ENCODE measurements at places on chromosomes 7 and 10.

GRCh38 chr7:131288450-131288849 lies 39.2 kb upstream of the MKLN1 start:
- DNase-seq: no peak

GRCh38 chr7:85232068-85232467 lies 45.2 kb upstream of the SEMA3D start:
- no peak for DNase-seq

DNA sequence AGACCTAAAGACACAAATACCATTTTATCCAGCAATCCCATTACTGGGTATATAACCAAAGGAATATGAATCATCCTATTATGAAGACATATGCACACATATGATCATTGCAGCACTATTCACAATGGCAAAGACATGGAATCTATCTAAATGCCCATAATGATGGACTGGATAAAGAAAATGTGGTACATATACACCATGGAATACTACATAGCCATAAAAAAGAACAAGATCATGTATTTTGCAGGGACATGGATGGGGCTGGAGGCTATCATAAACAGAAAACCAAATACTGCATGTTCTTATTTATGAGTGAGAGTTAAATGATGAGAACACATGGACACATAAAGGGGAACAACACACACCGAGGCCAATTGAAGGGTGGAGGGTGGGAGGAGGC lies 3.8 kb downstream of the MACC1 start:
- DNase-seq: no peak

- DNase-seq: no peak
Measured at GRCh38 chr7:158282461-158283001, 305.1 kb downstream of the PTPRN2 start.

GRCh38 chr7:130292682-130293257 lies at the start of gene CPA4:
CPA4 (plus strand) TSS chr7:130293161; CDS start chr7:130293181, 20 bp downstream.
- DNase-seq: no peak

GRCh38 chr10:112799726-112800510 lies 150.1 kb upstream of the TCF7L2 start:
- no peak for DNase-seq

- DNase-seq: no peak
Measured at GRCh38 chr7:41656366-41656765, 46.5 kb downstream of the INHBA start.

DNA sequence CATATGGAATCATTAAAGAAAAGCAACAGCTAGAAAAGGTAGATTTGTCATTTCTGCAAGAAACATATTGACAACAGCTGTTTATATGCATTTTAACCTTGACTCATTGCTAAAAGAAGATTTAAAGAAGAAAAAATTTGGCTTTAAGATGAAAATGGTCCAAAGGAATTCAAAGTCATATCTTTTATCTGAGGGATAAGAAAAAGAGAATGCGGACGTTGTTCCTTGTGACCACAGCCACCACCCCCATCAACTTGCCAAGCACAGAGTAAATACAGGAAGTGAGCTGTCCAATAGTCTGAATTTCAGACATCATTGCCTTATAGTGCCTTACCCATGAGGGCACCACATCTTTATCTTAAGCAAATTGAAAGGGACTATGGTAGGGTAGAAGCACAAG lies 7.3 kb upstream of the CRPPA start:
- DNase-seq: no peak

- DNase-seq: no peak
Measured at GRCh38 chr10:38047666-38048065, 37.2 kb downstream of the ZNF33A start.

DNA sequence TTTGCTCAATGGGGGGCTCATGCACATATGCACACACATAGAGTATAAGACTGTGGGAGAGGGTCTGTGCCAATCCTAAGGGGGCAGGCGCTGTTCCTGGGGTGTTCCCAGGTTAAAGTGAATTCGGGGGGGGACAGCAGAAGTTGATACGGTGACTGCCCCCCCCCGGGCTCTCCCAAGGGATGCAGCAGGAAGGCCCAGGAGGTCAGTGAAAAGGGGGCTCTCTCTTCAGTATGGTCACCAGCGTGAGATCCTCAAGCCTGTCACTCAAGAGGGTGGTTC lies 32.4 kb downstream of the SPDYE6 start:
- DNase-seq: no peak

DNA sequence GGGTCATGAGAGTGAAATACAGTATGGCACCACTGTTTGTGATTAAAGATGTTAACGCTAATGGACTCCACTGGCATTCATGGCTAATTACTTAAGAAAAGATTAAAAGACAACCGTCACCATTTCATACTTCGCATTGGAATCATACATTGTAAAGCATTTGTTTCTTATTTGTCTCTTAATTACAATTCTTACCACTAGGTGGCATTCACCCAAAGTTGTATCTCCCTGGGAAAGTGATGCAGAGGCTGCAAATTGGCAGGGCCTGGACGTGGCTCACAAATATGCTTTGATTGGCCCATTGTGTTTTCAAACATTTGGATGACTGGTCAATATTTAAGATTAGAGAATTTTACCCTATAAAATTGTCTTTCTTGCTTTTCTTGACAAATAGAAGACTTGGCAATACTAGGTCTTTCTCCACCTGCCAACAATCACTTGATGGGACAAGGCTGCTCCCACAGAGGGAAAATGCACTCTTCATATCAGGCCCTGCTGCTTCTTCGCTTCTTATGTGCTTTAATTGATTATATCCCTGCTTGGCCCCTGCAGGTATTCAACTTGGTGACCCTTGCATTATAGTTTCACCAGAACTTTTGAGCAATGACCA lies 72.1 kb upstream of the STARD3NL start:
- no peak for DNase-seq

DNA sequence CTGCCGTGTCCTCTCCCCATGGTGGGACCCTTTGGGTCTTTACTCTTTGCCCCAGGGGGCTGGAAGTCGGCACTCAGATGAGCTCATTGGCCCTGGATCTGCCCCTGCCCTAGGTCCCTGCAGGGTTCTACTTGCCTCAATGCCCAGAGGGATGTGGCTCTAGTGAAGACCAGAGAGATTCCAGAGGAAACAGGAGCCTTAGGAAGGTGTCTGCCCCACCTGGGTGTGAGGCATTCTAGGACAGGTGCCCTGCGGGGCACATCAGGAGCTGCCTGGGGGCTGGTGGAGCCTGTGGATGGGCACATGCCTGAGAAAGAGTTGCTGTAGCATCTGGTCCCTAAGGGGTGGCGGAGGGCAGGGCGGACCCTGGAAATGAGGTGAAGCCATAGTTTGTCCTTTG lies 128.6 kb downstream of the ADCY1 start:
- DNase-seq: no peak

- no peak for DNase-seq
Measured at GRCh38 chr7:221978-222715, 29.8 kb downstream of the FAM20C start.

DNA sequence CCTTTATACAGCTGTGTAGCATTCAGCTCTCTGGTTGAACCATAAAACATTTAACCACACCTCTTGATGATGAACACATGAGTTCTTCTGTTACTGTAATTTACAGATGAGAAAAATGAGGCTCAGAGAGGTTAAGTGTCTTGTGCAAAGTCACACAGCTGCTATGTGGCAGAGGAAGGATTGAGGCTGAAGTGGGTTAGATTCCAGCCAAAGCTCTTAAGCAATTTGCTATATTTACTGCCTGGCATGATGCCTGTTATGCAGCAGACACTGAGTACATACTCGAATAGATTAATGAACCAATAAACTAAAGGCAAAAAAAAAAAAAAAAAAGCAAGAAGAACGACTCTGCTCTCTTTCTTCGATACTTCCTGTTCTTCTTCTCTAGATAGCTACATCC lies 35.7 kb downstream of the GFRA1 start:
- DNase-seq: no peak

- no peak for DNase-seq
Measured at GRCh38 chr7:105578496-105578895, 2.8 kb downstream of the EFCAB10 start.

GRCh38 chr10:123878666-123879303 lies 12.8 kb downstream of the CPXM2 start:
- no peak for DNase-seq

GRCh38 chr10:69957886-69958555 lies 94.6 kb upstream of the MACROH2A2 start:
- DNase-seq: no peak

DNA sequence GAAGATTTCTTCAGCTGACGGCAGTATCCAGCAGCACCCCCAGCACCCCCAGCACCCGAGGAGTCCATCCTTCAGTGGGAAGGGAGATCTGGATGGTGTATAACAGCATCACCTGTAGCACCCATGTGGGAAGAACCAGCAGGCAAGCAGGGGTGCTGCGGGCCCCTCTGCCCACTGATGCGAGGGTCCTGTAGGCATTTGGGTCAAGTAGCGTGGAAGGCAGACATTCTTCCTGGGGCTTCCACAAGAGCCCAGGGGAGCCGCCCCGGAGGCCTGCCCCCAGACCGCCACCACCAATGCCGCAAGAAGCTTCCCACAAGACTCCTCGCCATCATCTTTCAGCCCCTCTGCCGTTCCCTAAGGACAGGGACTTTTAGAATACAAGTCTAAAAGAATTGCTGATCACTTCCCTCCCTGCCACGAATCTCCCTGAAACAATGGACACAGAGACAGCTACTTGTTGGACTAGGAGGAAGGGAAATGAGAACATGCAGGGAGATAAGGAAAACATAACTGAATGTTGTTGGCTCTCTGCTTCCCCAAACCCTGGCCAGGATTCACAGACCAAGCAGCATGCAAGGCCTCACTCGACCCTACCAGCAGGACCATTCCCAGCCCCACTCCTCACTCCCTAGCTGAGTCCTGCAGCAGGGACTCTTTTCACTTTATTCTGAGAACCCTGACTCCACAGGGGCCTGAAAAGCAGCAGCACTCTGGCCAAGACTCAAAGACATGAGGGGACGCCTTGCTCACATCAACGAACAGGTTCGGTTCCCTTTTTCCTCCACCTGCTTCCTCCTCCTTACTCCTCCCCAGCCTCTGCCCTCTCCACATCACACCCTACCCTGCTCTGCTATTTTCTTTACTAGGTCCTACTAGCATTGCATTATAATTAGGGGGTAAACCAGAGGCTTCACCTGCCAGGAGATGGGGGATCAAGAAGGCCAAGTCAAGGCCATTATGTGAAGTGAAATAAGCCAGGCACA lies 164.5 kb downstream of the HERPUD2 start:
- no peak for DNase-seq

DNA sequence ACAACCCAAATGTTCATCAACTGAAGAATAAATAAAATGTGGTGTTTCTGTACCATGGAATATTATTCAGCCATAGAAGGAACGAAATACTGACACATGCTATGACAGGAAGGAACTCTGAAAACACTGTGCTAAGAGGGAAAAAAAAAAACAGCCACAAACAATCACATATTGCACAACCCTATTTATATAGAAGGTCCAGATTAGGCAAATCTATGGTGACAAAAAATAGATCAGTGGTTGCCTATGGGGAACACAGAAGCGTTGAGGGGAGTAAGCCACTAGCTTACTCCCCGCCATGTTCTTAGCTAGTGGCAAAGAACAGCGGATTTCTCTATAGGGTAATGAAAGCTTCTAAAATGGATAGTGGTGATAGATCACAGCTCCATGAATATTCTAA lies 198.4 kb downstream of the TPST1 start:
- no peak for DNase-seq

DNA sequence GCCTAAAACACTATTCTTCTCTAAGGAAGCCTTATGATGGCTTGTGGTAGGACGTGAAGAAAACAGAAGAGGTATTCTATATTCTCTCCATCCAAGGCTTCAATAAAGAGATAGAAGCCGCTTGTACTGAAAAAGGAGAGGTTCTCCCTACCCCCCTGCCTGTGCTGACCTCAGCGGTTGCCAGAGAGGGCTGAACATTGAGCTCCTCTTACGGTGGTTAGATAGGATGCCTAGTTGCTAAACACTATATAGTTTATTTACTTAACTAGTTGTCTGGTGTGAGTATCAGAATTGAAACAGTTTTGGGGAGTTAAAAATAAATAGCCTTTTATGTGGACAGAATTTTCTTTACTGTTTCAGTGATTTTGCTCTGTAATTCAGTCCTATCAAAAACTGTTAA lies 112.2 kb downstream of the TFPI2 start:
- DNase-seq: no peak

- no peak for DNase-seq
Measured at GRCh38 chr7:44065431-44066110, at the start of gene PGAM2. PGAM2 (minus strand) TSS chr7:44065567; CDS start chr7:44065529, 38 bp downstream.

GRCh38 chr10:96613576-96613975 lies 26.8 kb upstream of the TM9SF3 start:
- no peak for DNase-seq

DNA sequence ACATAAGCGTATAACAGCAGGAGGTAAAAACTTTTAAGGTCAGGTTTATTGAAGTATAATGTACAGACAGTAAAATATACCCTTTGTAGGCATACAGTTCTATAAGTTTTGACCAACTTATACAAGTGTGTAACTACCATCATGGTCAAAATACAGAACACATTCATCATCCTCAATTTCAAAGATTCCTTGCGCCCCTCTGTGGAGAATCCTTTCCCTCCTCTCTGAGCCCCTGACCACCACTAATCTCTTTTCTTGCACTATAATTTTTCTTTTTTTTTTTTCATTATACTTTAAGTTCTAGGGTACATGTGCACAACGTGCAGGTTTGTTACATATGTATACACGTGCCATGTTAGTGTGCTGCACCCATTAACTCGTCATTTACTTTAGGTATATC lies 58.1 kb upstream of the CTTNBP2 start:
- no peak for DNase-seq

- DNase-seq: no peak
Measured at GRCh38 chr10:129033790-129034272, 433.2 kb upstream of the MGMT start.

- DNase-seq: no peak
Measured at GRCh38 chr10:61621605-61622051, 41.1 kb upstream of the CABCOCO1 start.

DNA sequence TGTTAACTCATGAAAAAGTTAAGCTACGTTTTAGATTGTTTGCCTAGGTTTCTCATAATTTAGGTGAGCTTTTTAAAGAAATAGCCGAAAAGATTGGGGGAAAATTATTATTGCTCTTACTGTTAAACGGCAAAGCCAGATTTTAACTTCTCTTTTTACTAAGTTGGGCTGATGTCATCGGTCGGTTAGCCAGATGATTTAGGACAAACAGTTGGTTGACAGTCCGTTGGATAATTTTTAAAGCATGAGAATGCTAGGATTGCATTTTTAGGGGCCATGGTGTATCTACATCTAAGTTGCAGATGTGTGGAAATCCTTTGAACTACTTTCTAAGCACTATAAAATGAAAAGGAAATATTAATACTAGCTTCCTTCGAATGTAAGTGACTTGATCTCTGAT lies 280.9 kb upstream of the AKR1E2 start:
- no peak for DNase-seq

GRCh38 chr7:79241288-79242060 lies 212.0 kb downstream of the MAGI2 start:
- DNase-seq: no peak

- DNase-seq: no peak
Measured at GRCh38 chr7:134995239-134996096, 9.2 kb downstream of the AGBL3 start.

- DNase-seq: no peak
Measured at GRCh38 chr10:50972591-50972990, 87.2 kb upstream of the A1CF start.
